ENCODE measurements at places on chromosomes 1 and 21.
A peak's percentile ranks its signal among the peaks of the same experiment; 100 is the strongest.

GRCh38 chr1:82181846-82182245, 381.1 kb downstream of the ADGRL2 start:
- DNase-seq, result no peak

- no peak for DNase-seq
These were observed 495.5 kb upstream of the RGS18 start for GRCh38 chr1:191662746-191663145.

DNA sequence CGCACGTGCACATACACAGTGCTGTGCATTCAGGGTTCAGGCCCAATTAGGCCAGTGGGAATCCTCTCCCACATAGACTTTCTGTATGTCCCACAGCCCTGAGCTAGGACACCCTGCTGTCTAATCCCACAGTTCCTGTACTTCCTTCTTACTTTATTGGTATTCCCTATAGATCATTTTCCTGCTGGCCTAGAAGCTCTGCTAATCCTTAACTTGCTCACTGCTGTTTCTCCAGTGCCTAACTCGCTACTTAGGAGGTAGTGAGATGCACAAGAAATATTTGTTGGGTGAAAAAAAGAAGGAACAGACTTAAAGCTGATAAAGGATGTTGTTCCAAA, 34.1 kb upstream of the FHAD1 start:
- no peak for DNase-seq

DNA sequence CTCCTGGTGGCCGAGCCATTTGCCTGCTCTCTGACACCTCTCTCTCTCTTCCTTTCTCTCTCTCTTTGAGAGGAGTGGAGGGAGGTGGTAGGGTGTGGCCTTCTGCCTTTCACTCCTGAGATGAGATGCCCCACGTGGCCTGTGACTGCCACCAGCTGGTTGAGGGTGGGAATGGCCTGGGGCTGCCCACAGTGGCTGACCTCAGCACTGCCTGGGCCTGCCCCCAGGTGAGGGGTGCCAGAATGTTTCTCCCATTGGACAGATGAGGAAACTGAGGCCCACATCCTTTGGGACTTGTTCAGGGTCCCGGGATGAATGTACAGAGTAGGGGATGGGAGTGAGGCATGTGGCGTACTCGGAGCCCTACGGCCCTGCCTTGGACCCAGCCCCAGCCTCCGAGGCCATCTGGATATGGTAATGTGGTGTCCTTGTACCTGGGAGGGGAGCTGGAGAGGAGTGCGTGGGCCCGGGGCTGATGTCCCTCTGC, 12.7 kb upstream of the C1orf167 start:
- DNase-seq, result no peak

GRCh38 chr21:31162079-31162699, 123.9 kb upstream of the KRTAP19-8 start:
- no peak for DNase-seq

- no peak for DNase-seq
These were observed 31.7 kb upstream of the TADA1 start for GRCh38 chr1:166907763-166908162.

GRCh38 chr21:29433366-29434059, 134.8 kb downstream of the BACH1 start:
- no peak for DNase-seq

- DNase-seq, result no peak
These were observed 138.1 kb upstream of the ADAMTS5 start for GRCh38 chr21:27104846-27105431.

- no peak for DNase-seq
These were observed 6.5 kb downstream of the CTRC start for GRCh38 chr1:15444468-15445389.

GRCh38 chr1:200081969-200082245, 54.4 kb downstream of the NR5A2 start:
- no peak for DNase-seq

GRCh38 chr1:231068762-231069161, 28.7 kb upstream of the FAM89A start:
- no peak for DNase-seq

DNA sequence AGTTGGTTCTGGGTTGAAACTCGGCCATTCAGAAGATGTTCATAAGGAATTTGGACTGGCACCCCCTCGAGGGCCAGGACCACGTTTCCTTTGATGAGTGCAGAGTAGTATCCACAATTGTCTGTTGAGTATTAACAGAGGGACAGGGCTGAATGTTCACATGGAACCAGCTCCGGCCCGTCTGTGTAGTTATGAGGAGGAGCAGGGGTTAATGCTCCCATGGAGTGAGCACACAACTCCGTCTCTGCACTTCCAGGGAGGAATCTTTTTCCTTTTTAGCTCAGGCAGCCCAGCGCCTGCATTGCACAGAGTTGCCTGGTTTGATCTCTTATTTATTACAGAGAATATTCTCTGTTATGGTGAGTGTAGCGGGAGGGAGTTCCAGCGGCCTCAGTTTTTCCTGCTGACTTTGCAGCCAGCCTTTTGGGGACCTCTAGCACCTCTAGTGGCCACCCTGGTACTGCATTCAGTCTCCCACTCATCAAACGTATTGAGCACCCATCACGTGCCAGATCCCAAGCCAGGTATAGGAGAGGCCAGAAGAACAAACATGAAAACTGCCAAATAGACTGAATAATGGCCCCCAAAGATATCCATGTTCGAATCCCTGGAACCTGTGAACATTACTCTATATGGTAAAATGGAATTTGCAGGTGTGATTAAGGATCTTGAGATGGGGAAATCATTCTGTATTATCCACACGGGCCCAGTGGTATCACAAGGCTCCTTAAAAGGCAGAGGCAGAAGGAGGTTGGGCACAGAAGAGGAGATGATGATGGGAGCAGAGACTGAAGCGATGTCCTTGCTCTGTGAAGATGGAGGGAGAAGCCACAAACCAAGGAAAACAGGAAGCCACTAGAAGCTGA, 167.7 kb upstream of the CSF3R start:
- peak; percentile 19 for DNase-seq

- no peak for DNase-seq
These were observed 60.4 kb upstream of the GORAB start for GRCh38 chr1:170471398-170472053.

DNA sequence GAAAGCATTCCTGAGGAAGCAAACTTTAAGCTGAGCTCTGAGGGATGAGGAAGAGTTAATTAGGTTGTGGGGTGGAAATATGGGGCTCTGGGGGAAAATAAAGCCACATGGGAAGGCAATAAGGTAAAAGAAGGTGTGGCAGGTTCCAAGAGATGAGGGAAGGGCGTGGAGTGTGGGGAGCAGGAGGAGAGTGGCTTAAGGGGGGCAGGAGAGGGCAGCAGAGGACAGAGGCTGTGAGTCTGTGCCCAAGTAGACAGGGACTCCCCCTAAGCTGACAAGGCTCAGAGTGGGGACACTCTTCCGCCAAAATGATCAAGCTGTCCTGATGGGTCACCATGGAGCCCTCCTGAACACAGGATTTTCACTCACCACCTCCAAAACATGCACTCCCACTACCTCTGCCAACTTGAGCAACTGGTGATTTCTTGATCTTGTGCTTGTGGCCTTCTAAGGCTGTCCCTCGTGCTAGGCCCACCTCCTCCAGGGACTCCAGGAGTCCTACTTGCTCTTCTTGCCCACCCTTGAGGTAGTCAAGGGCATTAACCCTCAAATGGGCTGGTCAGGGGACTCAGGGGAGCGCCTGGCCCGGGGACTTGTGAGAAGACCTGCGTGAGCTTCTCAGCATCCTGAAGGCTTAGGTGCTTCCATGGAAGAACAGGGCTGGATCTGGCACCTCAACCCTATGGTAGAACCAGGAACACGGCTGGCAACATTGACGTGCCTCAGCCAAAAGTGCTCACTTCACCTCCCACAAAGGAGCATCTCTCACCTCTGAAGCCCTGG, 23.4 kb downstream of the DMAP1 start:
- no peak for DNase-seq

- no peak for DNase-seq
These were observed 404.7 kb downstream of the RRAGC start for GRCh38 chr1:38454749-38455441.

GRCh38 chr1:219771080-219771479, 157.3 kb downstream of the SLC30A10 start:
- no peak for DNase-seq

GRCh38 chr1:25072461-25072860, 142.4 kb upstream of the RUNX3 start:
- no peak for DNase-seq

DNA sequence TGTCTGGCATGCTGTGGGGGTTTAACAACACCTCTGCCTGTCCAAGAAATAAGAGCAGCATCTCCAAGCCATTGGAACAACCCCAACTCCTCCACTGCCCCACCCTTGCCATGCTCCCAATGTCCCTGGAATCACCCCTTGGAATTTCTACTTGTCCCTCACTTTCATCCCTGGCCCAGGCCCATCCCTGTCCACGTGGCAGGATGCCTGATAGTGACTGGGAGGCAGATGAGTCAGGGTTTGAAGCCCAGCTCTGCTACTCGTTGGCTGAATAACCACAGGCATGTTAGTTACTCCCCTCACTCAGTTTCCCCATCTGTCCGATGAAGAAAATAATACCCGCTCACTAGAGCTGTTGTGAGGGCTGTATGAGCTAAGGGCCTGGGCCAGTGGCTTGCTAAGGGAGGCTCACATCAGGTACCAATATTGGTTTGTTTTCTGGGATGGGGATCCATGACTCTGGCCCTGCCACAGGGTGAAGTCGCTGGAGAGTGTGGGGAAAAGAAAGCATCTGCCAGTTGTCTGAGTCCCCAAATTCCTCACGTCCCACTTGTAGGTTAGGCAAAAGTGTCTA, 99.4 kb upstream of the TLR5 start:
- DNase-seq, result no peak

GRCh38 chr21:38714999-38715398, 90.7 kb upstream of the ETS2 start:
- DNase-seq, result no peak

DNA sequence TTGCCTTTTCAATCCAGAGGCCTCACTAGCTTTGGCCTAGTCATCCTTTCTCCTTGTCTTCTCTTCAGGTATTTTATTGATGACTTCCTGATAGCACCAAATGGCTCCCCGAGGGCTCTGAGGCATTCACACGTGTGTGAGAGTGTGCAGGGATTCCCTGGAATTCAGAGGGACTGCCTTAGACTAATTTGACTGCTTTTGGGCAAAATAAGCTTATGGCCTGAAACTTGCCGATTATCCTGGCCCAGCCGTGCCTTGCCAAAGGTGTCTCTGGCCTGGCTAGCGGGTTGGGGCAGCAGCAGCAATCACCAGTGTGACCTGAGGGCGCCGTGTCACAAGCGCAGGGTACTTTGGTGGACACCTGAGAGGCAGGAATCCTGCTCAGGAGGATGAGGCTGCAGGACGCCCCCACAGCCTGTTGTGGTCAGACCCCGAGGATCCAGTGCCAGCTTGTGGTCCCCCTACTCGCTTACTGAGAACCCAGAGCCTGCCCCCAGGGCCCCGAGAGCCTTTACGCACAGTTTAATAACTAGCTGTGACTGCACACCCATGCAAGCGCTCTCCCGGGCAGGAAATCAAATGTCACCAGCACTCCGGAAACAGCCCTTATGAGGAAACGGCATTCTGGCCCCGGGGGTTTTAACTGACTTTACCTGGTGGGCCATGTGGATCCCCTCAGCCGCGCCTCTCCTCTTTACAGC, 62.8 kb upstream of the PDE9A start:
- DNase-seq, result no peak

Data from effector CD8-positive, alpha-beta T cell (primary cell).